Neural progenitor cell (in vitro differentiated cells): ENCODE measurements at places on chromosomes 7 and 10.
A peak's percentile ranks its signal among the peaks of the same experiment; 100 is the strongest.

GRCh38 chr7:3260401-3260715, 40.7 kb upstream of the SDK1 start:
- DNase-seq: no peak

DNA sequence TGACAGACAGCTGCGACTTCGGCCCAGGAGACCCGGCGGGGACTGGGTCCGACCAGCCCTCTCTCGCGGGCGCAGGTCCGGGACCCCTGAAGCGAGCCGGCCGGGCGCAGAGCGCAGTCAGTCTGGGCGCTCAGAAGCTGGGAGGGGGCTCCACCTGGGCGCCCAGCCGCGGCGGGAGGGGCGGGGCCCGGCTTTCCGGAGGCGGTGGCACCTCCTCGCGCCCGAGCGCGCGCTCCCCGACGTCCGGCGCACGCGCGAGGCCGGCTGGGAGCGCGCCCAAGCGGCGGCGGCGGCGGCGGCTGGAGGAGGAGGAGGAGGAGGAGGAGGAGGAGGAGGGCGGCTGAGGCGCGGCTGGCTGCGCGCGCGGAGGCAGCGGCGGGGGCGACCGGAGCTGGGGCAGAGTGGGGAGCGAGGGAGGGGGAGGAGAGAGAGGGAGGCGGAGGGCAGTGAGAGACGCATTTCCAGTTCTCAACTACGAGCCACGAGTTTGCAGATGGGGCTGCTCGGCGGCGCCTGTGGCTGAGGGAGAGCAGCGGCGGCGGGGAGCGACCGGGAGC, at the start of gene PALS2:
Gene PALS2 (plus strand): TSS at position 456 of the 557 bp plus-strand sequence. CDS start 50,216 bp downstream, outside the sequence.
- DNase-seq: peak; percentile 90

DNA sequence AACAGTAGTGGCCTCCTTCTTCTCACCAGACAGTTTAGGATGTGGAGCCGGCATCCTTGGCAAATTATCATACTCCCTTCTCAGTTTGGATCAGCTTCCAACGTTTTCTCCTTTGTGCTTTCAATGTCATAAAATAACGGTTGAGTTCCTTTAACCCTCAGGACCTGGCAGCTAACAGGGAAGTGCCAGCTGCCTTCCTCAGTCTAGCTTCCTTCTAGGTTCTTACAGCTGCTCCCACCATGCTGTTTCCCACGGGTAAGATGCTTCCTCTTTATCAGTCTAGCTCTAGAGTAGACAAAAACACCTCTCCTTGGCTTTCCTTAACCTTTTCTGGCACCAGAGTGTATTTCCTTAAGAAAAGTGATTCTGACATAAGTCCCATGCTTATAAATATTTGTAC, 33.2 kb downstream of the BLVRA start:
- no peak for DNase-seq

GRCh38 chr7:82755705-82756551, 312.4 kb upstream of the CACNA2D1 start:
- no peak for DNase-seq

DNA sequence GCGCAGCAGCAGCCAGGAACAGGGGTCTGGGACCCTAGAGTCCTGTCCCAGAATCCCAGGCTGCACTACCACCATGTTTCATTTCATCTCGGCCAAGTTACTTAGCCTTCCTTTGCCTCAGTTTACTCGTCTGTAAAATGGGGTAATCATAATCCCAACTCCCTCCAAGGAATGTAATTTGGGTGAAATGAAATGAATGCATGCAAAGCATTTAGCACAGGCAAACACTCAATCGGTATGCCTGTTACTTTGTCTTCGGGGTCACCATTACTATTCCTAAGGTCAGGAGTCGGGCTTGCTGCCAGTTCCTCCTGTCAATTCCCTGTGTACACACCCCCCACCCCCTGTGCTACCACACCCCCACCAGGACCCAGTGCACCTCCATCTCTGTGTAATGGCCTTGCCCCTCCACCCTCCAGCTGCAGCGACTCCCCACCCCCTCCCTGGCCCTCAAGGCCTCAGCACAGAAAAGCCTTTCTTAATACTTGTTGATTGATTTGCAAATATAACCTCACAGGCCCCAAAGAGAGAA, 1.7 kb downstream of the TNS3 start:
- DNase-seq: peak; percentile 15

DNA sequence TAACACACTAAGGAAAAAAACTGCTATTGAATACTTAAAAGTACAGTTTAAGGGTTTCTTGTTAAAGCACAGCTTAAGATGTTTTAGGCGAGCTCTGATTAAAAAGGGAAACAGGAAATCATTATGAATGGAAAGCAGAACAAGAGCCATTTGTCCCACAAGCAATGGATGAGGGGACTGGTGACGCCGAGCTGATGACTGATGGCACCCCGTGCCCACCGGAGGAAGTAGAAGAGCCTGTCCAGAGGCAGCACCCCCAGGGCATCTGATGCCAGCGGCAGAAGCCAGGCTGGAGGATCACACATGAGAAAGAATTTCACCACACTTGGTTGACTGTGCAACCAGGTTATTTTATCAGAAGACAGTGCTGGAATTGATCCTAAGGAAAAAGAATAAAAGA, 15.0 kb upstream of the INSIG1 start:
- no peak for DNase-seq

DNA sequence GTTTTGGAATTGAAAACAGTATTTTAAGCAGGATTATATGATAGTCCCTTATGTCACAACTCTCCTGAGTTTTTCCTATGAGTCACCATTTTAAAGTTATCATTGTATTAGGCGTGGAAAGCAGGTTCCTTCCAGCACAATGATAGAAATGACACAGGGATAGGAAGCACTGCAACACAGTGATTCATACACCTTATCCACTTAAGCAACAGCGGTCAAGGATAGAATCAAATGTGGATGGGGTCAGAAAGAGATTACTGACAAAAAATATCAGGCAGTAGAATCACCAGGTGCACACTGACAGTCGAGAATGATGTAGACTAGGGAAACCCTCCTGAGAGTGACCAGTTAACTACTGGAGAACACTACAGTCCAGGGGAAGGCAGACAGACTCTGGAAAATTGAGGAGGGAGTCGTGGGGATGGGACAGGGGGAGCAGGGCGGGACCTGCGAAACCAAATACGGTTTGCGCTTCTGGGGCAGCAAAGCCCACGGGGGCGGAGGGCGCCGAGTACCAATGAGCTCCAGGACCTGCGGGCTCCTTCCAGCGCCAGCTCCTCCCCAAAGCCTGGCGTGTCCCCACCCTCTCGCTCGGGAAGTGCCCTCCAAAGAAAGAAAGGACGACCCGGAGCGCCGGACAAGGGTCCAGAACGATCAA, 479 bp downstream of the PNPLA8 start:
- DNase-seq: peak; percentile 92

- DNase-seq: no peak
Observed at GRCh38 chr7:157650801-157651200, 314.0 kb downstream of the DNAJB6 start.

- DNase-seq: no peak
Observed at GRCh38 chr10:113613977-113614690, 49.7 kb downstream of the NRAP start.

- no peak for DNase-seq
Observed at GRCh38 chr10:113957013-113957412, 86.7 kb upstream of the ADRB1 start.

- no peak for DNase-seq
Observed at GRCh38 chr7:73972614-73973013, 55.4 kb upstream of the ELN start.

DNA sequence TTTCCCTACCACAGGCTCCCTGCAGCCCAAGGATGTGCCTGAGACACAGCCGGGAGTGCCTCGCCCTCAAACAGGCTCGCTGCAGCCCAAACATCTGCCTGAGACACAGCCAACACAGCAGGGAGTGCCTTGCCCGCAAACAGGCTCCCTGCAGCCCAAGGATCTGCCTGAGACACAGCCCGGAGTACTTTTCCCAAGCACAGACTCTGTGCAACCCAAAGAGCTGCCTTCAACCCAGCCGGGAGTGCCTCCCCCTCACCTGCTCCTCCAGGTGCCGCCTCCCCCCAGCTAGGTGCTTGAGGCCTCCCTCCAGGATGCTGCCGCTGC, 42.9 kb downstream of the ANTXRL start:
- no peak for DNase-seq

DNA sequence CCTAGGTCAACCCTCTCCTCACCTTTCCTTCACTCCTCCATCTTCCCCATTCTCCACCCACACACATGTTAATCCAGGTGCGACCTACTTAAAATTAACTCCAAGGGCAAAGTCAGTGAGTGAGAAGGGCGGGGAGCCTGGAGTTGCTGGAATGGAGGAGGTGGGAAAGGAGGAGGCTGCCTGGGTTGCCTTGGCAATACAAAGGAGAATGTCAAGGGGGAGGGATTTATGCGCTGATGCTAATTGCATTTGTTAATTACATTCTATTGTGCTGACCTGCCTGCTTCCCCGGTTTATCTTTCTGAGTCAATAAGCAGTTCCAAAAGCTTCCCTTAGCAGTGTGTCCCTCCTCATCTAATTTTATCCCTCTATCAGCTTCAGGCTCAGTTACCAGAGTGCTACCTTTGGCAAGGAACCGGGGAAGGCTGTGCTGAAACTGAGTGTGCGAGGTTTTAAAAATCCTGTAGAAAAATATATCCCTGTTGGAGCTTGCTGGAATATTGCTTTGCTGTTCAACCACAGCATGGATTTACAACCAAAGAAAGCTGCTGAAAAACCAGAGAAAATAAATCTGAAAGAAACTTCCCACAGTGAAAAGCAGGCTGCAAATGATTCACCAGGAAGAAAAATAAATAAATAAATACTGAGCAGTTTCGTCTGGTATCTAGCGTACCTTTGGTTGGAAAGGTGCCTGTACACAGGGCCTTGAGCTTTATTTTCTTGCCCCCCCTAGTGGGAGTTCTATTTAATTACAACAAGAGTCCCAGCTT, 113.2 kb upstream of the DGKB start:
- DNase-seq: peak; percentile 80

DNA sequence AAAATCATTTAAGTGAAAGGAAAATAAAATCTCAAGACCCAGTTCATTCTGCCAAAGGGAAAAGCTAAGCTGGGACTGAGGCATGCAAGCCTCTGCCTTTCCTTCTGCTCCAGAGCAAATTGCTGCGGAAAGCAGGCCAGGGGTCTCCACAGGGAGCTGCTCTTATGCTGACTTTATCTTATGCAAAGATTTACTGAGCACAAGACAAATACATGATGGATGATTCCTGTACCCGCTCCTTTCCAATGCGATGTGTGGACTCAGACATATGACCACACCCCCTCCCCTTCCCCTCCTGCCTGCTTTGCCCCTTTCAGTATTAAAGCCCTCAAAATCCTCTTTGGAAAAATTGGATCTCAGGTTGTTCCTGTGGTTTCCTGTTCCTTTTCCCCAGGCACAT, 74.2 kb upstream of the INSIG1 start:
- DNase-seq: no peak

DNA sequence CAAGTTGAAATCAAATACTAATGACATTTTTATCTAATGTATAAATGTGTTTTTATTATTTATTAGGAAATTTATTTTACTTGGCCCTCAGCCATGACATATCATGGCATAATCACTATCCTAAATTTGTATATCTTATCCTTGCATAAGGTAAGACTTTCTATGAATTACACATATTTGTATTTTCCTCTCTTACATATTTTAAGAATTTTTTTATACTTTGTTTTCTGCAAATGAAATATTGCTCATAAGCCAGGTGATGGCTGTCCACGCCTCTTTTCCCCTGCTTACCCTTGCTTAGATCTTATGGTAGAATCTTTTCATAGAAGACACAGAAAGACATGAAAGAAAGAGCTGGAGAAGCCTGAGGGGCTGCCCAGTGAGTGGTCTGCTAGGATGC, 48.2 kb downstream of the IKZF1 start:
- no peak for DNase-seq

- DNase-seq: no peak
Observed at GRCh38 chr10:50540069-50540825, 83.5 kb downstream of the SGMS1 start.

- no peak for DNase-seq
Observed at GRCh38 chr7:131674131-131674530, 117.7 kb upstream of the PODXL start.

- no peak for DNase-seq
Observed at GRCh38 chr10:43968076-43968475, 319.4 kb upstream of the ZNF32 start.
